AG08395 (cell line): ENCODE measurements at places on chromosomes 4 and X.

GRCh38 chr4:55291227-55291640 is 54.8 kb upstream of the SRD5A3 start:
- peak; percentile 4 for DNase-seq

- DNase-seq = peak; percentile 50
These were observed 182.7 kb downstream of the KCNIP4 start for GRCh38 chr4:21765810-21766407.

GRCh38 chr4:113059449-113060182 is 10.2 kb downstream of the ANK2 start:
- no peak for DNase-seq

DNA sequence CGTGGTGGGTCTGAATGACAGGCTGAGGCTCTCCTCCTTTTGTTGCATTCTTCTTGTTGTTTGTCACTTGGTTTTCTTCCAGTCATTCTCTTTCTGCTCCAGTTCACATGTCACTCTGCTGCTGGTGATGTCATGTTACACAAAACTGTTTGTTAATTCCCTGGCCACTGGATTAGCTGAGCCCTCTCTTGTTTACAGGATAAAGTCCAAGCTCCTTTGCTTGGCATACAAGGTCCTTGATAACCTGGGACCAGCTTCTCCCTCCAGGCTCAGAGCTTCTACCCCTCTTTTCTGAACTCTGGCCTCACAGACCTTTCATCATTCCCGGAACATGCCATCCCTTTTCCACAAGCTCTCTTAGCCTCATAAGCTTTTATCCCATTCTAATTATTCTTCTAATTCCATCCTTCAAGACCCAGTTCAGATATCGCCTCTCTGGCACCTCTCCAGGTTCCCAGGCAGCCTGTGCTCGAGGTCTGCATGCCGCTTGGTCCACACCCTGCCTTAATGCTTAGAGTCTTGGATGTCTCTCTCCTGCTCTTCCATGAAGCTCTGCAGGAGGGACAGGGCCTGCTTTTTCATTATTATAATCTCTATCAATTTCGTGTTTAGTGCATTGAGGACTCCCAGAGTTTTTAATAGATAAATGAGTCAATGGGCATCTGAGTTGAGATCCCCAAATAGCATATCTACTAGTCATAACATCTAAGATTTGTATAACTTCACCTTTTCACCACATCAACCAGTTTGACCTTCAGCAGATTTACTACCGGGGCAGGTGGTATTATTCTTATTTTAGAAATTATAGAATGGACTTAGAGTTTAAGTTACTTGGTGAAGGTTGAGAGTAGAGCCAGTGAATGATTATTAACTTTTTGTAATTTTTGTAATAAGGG is 98.7 kb downstream of the TMEM131L start:
- peak; percentile 42 for DNase-seq

DNA sequence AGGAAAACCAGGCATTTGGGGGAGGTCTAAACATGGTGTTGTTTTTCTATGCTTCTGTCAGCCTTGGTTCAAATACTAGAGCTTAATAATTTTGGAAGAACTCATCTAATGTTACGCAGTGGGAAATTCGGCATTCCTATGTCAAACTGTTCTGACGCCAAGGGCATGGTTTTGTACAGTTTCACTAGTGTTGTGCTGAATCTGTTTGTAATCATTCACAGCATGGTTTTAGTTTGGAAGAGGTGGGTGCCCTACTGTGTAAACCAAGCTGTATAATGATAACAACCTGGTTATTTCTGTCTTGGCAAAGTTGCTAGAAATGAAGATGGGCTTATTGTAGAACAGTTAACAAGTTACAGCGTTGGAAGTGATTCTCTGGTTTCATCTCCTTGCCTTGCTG is 5.2 kb downstream of the DDX3X start:
- no peak for DNase-seq

- no peak for DNase-seq
These were observed 3.2 kb downstream of the DGKQ start for GRCh38 chr4:970046-970745.

GRCh38 chr4:89196056-89196674 is 84.8 kb downstream of the TIGD2 start:
- DNase-seq = no peak

DNA sequence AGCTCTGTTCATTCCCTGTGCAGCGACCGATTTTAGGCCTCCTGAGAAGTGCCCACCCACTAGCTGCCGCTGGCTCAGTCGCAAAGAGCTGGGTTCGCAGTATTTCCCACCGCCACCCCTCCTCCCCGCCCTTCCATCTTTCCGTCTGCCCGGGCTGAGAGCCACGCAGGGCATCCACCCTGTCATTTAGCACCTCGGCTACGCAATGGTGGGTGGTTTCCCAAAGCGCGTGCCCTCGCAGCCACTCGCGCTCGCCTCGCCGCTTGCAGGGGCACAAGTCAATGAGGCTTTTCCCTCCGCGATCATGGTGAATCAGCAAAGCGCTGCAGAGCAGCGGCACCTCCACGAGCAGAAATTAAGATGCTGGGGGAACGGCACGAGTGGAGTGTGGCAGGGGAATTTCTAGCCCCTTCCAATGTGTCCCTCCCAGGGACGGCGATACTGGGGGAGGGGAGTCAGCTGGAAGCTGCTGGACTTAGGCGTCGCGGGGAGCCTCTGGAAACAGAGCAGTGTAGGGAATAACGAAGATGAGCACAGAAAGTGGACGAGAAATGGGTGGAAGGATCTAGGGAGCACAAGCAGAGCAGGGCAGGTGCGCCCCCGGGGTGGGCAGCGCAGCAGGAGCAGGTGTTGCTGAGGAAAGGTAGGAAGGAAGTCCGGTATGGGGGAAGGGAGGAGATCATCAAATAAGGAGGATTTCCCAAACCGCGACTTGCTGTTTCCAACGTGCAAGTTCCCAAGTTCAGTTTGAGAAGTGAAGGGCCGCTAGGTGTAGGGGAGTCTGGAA is 2.4 kb upstream of the PTCHD1 start:
- no peak for DNase-seq

DNA sequence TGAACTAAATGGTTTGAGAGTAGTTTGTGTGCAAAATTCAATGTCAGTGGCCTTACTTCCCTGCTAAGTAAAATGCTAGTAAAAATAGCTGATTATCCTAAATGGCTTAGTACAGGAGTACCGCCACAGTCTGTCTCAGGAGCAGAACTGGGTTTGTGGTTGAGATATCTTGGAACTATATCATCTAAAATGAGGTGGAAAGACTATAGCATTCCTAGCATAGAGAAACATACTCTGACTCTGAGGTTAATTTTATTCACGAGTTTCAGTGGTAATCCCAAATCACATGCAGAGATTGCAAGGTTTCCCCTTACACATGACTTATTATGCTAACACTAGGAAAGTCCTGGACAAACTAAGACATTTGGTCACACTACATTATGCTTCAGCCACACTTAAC is 70.4 kb downstream of the OR13H1 start:
- no peak for DNase-seq

- peak; percentile 57 for DNase-seq
These were observed 74.7 kb downstream of the PAQR3 start for GRCh38 chr4:78864405-78865024.

- DNase-seq = peak; percentile 55
These were observed 52.8 kb downstream of the GPRIN3 start for GRCh38 chr4:89254847-89255246.

GRCh38 chr4:19522966-19523365 is 728.7 kb upstream of the SLIT2 start:
- no peak for DNase-seq

- DNase-seq = no peak
These were observed 42.1 kb upstream of the HOPX start for GRCh38 chr4:56723201-56723605.

DNA sequence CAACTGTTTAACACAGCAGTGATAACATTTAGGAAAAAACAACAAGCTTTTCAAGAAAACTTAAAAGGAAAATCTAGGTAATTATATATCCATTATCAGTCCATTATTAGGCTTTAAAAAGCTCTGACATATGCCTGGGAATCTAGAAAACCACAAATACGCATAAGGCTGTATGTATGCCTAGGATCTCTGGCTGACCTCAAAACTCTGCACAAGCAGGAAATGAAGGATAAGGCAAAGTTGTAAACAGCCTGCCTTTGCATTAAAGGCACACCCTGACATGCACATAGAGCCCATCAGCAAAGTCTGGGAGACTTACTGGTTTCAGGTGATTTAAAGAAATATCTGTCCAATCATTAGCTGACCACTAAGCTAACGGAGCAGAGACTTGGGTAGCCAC is 14.0 kb downstream of the TIMP1 start:
- no peak for DNase-seq

GRCh38 chrX:123340696-123341095 is 156.6 kb downstream of the GRIA3 start:
- DNase-seq = peak; percentile 40

- no peak for DNase-seq
These were observed 107.8 kb upstream of the PDHA2 start for GRCh38 chr4:95732061-95732460.

GRCh38 chr4:74967324-74967723 is 34.4 kb downstream of the PARM1 start:
- DNase-seq = no peak

- peak; percentile 47 for DNase-seq
These were observed 18.4 kb downstream of the IL21 start for GRCh38 chr4:122602277-122603142.

DNA sequence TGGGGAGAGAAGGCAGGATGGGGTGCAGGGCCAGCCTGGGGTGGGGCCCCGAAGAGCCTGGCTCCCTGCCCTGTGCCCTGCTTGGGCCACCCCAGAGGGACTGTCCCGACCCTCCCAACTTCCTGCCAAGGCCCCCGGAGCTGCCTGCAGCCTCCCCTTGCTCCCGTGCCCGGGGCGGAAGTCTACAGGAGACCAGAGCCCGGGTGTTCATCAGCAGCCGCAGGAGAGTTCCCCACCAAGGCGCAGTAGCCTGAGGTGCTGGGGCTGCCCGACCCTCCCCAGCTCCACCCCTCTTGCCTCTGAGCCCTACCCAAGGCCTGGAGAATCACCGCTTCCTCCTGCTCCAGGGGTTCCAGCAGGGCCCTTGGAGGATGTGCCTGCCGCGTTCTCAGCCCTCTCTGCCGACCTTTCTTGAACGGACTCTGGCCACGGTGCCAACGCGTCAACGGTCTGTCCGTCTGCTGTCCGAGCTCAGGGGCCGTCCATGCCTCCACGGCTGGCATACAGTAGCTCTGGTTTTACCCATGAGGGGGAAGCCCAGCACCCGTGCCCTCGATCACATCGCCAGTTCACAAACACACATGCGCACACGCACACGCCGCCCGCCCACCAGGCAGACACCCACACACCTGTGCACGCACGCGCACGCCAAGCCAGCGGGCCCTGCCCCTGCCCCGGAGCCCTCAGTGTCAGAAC is 36.0 kb upstream of the SPON2 start:
- DNase-seq = no peak

DNA sequence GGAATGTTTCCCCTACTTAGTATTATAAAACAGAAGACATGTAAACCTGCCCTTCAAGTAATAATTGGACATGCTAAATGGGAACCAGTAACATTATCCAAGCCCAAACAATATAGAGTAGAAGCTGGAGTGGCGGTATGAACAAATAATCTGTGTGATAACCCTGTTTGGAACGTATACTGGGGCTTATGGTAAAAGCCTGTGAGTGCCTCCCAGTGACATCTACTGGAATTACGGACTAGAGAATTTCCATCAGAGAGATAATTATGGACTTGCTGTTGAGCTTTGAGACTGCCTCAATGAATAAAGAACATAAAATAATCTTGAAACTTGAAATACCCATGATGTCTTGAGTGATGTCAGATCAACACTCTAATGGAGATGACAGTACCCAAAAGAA is 406.3 kb upstream of the GRIA3 start:
- no peak for DNase-seq

DNA sequence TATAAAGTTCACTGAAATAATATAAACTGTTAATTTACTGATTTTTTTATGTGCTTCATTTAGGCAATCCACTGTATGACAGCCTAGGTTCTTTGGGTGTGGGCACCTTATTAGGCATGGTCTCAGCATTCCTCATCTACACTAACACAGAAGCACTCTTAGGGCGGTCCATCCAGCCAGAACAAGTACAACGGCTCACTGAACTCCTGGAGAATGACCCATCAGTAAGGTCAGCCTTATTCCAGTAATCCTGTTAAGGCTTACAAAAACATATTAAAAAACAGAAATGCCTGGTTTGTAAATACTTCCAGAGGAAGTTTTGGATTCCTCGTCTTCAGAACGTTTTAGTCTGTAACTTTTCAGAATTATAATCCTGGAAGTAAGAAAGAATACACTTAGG is 80.1 kb downstream of the SLC30A9 start:
- no peak for DNase-seq

DNA sequence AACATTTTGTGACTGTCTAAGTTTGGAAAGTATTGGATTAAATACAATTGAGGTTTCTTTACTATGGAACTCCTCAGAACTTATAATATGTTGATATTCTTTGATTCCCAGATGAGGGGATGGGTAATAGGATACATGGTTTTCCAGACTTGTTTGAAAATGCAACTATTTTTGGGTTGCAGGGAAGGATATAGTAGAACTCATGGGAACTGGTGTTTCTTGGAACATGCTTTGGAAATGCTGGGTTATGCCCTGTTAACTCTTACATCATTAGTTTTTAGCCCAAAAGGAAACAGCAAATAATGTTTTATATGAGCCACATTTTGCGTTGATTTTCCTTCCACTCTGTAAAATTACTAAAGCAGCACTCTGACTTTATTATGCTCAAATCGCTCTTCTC is 41.9 kb downstream of the HPF1 start:
- DNase-seq = no peak

- no peak for DNase-seq
These were observed 6.2 kb downstream of the TMEM131L start for GRCh38 chr4:153472122-153473037.

DNA sequence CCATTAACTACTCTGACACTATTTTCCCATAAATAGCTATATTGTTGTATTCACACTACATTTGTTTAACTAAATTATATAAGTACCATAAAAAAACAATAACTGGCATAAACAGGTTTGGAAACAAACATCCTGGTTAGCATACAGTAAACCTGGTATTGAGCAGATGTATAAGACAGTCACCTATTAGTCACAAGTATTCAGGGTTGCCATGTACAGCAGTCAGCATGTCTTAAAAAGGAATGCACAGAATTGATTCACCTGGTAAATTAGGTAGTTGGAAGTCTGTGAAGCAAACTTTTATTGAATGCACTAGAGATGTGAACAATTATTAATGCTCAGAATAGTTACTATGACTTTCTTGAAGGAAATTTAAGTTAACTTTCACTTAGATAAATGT is 137.9 kb downstream of the FAM13A start:
- DNase-seq = no peak

DNA sequence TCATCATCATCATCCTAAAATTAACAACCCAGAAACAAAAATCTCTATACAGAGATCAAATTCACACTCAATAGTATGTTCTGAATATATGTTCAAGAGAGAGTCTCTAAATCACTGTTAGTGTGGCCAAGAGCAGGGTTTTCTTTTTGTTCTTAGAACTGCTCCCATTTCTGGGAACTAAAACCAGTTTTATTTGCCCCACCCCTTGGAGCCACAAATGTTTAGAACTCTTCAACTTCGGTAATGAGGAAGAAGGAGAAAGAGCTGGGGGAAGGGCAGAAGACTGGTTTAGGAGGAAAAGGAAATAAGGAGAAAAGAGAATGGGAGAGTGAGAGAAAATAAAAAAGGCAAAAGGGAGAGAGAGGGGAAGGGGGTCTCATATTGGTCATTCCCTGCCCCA is 32.3 kb downstream of the CYBB start:
- DNase-seq = no peak
